ENCODE measurements at places on chromosomes 16 and 17. TPM values are rescaled to one million over a fixed set of nuclear protein-coding genes. Genes with fewer than 3 reads are reported as not detected.

The EEF2KMT gene
- 12.3 TPM for total RNA-seq

The ZNF785 gene
- total RNA-seq: 55.0 TPM

The ZG16B gene
- total RNA-seq: 13.0 TPM

The PYDC1 gene
- not detected for total RNA-seq

The CD79B gene
- total RNA-seq: 44.6 TPM

The IL21R gene
- total RNA-seq: 4.1 TPM

The KRTAP3-1 gene
- not detected for total RNA-seq

The GJC1 gene
- 7.4 TPM for total RNA-seq

The TM4SF5 gene
- total RNA-seq: 171 TPM

The C16orf46 gene
- total RNA-seq: 3.2 TPM

The OR3A3 gene
- not detected for total RNA-seq
